NCI-H2171 (cell line): ENCODE measurements at places on chromosomes 3 and 15.

- no peak for DNase-seq
Observed at GRCh38 chr3:157249606-157250005, 89.7 kb upstream of the CCNL1 start.

DNA sequence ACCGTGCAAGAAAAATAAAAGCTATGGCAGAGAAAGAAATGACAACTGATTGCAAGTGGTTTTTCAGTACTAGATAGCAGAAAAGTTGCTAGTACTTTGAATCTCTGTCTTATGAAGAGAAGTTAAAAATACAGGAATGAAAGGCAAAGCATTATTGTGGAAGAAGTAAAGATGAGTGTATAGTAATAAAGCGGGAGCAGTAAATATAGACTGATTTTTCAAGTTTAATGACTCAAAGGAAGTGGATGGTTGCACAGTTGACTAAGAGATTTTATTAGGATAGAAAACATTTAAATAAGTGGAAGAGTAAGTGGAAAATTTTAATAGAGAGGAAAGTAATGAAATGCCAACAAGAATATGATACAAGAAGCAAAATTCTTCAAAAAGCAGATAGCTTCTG, 1076.1 kb upstream of the CADM2 start:
- no peak for DNase-seq

DNA sequence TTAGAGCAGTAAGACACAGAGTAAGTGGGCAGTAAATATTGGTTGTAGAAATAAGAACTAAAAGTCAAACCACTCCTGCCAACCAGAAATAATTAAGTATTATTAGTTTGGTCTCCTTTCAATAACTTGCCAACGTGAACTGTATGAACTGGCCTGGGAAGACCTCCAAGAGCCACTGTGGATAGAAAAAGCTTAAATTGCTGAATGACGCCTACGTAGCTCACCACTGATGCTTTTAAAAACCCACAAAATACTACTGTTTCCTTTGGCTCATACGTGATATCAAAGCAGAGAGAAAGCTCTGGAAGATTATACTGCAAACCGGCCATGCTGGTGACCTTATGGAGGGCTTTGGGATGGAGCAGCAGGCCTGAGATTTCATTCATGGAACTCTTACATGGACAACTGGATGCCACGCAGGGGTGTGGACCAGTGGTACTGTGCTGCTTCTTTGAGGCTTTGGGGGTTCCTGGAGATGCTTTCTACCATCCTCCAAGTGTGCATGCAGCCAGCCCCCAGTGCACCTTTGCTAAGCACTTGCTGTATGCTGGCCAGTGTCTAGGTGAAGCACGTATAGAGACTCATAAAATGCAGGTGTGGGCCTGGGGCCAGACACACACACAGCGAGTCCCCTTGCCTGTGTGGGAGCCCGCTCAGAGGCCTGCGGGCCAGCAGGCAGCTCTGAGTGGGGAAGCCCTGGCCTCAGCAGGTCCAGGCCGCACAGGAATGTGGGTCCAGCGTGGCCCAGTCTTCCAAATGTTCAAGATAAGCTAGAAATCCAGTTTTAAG, 66.8 kb downstream of the ABTB1 start:
- no peak for DNase-seq

GRCh38 chr3:142087676-142088075, 61.7 kb downstream of the TFDP2 start:
- no peak for DNase-seq

DNA sequence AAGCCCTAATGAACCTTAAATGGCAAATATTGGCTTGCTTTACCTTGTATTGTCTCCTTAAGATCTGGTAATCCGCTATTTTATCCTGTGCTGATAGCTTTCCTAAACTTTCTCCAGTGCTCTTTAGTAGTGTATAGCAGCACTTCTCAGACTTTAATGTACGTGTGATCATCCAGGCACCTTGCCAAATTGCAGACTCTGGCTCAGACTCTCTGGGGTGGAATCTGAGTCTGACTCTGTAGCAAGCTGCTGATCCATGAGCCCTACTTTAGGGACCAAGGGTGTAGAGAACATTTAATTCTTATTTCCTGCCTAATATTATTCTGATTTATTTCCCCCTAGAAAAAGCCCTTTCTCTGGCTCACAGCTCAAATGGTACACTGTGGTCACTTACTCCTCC, 518.8 kb upstream of the ZNF385D start:
- DNase-seq, result no peak

- no peak for DNase-seq
Observed at GRCh38 chr15:83926116-83926515, 272.2 kb downstream of the ADAMTSL3 start.

GRCh38 chr3:186959029-186959624, 28.8 kb downstream of the ST6GAL1 start:
- no peak for DNase-seq

DNA sequence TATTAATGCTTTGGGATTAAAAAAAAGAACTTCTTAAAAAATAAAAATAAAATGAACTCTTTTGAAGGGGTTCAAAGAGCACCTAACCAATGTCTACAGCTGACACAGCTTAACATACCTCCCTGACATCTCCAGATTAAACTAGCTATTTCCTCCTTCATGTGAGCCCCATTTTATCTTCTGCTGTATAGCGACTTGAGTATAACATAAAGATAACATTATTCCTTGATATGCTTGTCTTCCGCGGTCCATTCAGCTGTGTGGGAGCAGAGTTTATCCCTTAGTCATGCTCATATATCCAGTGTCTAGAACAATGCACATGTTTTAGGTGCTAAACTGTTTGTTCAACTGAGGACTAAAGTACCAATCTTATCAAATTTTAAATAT, 7.8 kb upstream of the CHRM5 start:
- DNase-seq, result no peak

DNA sequence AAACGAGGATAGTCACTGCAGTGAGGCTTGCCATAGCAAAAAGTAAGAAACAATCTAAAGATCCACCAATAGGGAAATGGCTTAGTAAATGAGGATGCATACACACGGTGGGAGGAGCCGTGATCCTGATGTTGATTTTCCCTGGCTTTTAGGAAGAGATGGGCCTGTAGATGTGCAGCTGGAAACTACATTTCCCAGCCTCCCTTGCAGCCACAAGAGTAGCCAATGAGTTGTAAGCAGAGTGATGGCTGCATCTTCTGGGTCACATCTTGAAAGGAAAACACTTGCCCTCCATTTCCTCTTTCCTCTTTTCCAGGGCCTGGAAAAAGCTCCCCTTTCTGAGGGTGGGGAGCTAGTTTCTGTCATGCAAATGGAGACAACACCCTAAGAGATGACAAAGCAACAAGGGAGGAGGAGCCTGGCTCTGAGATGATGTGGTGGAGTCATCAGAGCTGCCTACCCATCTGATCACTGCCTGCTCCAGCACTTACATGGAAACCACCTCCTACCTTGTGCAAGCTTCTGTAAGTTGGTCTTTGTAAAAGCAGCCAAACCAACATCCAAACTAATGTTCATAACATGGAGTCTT, 139.1 kb downstream of the TLE3 start:
- no peak for DNase-seq

DNA sequence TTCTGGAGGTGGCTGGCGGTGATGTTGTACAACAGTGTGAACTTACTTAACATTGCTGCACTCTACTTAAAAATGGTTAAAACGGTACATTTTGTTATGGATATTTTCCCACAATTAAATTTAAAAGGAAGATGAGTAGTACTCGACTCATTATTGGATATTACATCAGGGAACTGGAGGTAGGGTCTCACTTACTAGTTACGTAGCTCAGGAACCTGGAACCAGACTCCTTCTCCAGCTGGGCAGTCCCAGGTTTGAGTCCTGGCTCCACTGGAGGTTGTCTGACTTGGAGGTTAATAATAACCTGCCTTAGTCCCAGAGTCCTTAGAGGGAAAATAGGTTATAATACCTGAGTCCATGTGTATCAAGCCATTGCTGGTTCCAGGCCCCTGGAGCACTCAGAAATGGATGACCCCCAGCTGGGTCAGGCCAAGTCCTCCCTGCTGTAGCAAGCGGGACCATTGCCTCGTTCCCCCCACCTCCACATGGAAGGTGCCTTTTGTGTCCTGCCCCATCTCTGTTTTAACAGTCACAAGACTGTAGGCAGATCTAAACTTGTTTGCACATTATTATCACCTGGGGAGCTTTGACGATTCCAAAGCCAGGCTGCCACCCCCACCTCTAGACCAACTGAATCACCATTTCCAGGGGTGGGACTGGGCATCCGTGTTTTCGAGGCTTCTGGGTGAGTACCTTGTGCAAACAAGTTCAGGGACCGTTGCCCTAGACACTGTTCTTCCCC, 126.6 kb downstream of the IGF1R start:
- DNase-seq, result no peak

DNA sequence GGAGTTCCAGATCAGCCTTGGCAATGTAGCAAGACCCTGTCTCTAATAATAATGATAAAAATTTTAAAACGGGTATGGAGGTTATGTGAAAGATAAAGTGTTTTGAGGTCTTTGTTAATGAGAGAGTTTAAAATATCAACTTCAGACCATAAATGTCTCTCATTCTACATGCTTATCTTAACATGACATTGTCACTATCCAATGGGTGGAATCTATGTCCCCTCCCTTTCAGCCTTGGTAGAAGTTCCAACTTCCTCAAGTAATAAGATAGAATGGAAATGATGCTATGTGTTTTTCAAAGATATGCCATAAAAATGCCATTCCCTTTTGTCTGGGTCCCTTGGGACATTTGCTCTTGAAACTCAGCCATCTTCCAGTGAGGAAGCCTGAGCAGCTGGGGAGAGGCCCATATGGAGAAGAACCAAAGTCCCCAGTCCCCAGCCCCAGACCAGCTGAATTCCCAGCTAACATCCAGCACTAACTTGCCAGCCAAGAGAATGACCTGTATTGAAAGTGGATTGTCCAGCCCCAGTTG, 17.0 kb downstream of the RPSA start:
- DNase-seq, result no peak

- DNase-seq, result no peak
Observed at GRCh38 chr3:192296845-192297244, 430.5 kb downstream of the FGF12 start.

DNA sequence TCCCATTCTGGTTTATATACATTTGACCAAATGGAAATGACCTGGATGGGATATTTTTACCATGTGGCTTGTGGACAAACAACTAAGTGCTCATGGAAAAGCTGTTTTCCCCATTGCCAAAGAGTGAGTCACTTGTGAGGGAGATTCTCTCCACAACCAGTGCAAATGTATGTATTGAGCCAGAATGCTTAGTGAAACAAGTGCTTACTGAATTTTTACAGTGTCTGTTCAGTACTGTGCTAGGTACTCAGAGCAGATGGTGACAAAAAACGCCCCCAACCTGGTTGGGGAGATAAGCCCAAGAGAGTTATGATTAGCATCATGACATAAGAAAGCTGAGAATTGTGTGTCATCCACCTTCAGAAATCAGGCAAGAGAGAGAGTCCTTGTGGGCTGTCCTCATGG, 2.3 kb downstream of the CHP1 start:
- no peak for DNase-seq

DNA sequence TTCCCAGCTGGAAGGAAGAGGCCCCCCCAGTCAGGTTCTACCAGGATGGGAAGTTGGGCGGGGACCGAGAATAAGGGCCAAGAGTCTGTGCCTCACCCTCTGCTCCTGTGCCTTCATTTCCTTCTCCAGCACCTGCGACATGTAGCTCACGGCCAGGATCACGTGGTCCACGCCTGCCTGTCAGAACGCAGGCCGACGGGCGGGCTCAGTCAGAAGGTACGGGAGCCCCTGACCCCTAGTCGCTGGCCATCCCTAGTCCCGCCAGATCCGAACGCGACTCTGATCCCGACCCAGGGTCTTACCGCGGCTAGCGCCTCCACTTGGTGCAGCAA, 489 bp downstream of the GMPPB start:
- no peak for DNase-seq

GRCh38 chr3:27632431-27633223, 89.5 kb downstream of the EOMES start:
- DNase-seq, result peak; percentile 9

DNA sequence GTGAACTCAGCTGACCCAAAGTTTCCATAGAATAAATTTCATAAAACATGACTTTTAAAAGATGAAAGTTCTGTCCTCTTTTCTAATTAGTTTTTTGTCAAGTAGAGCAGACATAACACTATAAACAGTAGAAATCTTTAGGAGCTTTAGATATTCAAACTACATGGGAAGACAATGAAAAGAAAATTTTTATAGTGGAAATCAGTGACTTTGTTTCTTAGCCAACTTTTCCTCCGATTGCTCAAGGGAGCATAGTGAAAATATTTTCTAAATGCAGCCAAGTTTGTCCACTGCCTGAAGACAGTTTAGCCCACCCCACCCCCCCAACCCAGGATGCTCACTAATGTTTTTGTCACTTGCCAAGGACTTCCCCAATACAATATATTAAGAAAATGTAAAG, 114.9 kb downstream of the PLD1 start:
- DNase-seq, result no peak

- DNase-seq, result no peak
Observed at GRCh38 chr15:65326818-65327217, 22.3 kb downstream of the RNU5B-1 start.

DNA sequence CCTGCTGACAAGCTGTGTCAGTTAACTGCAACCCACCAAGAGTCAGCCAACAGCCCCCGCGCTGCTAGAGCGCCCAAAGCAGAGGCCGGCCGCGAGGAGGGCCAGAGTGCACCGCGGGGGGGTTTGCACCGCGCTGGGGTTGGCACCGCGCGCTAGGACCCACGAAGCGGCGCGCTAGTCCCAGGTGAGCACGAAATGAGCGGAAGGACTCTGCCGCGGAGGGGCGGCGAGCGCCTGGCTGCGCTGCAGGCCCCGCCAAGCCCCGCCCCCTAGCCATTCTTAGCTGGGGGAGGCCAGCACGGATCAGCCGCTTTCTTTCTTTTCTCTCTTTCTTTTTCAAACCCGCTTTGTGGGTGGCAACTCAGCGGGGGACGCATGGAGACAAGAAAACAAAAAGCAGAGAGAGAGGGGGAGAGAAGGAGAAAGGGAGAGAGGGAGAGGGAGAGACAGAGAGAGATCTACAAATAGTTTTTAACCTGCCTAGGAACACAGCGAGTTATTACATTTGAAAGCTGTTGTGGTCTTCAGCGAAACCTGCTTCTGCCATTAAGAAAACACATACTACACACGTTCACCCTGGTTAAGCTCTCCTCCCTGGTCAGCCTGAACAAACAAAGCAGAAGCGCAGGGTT, 6.9 kb upstream of the FOXB1 start:
- DNase-seq, result no peak

GRCh38 chr15:95995375-95996168, 334.9 kb upstream of the NR2F2 start:
- DNase-seq, result no peak

- no peak for DNase-seq
Observed at GRCh38 chr15:63992300-63992699, 54.0 kb downstream of the DAPK2 start.

DNA sequence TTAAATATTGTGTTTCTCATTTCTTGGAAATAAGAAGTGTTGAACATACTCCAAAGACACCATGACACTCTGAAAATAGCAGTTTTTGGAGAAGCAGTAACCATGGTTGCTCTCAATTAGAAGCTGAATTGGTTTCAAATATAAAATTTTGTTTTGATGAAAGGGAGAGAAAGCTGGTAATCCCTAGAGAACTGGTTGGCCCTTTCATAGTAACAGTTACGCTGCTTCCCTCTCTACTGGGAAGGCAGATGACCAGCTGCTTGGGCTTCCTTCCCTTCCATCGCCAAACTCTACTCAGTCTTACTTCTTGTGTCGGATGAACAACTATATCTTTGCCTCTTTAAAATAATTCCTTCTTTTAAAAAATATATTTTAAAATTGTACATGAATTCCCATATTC, 19.2 kb downstream of the LARS2 start:
- DNase-seq, result no peak

GRCh38 chr3:126678693-126679317, 23.9 kb upstream of the TXNRD3 start:
- no peak for DNase-seq
